Activated effector memory CD4-positive, alpha-beta T cell treated with Interleukin-2 at 50 U/mL for 16 hours (primary cell): ENCODE measurements at places on chromosomes 4 and X.

DNA sequence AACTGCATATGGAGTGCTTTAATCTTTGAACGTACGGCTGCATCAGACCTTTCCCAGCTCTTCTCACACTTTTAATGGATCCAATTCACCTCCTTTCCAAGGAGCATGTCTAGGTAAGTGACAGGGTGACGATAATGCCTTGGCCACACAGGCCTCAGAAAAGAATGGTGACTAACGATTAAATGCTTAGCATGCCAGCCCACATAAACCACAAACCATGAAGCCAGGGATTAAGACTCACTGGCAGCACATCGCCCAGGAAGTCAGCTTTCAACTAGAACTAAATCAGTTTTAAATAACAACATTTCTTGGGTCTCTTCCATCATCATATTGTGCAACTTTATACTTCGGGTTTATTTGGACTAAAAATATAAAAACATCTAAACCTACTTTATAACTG, 28.7 kb downstream of the INPP4B start:
- DNase-seq = no peak

DNA sequence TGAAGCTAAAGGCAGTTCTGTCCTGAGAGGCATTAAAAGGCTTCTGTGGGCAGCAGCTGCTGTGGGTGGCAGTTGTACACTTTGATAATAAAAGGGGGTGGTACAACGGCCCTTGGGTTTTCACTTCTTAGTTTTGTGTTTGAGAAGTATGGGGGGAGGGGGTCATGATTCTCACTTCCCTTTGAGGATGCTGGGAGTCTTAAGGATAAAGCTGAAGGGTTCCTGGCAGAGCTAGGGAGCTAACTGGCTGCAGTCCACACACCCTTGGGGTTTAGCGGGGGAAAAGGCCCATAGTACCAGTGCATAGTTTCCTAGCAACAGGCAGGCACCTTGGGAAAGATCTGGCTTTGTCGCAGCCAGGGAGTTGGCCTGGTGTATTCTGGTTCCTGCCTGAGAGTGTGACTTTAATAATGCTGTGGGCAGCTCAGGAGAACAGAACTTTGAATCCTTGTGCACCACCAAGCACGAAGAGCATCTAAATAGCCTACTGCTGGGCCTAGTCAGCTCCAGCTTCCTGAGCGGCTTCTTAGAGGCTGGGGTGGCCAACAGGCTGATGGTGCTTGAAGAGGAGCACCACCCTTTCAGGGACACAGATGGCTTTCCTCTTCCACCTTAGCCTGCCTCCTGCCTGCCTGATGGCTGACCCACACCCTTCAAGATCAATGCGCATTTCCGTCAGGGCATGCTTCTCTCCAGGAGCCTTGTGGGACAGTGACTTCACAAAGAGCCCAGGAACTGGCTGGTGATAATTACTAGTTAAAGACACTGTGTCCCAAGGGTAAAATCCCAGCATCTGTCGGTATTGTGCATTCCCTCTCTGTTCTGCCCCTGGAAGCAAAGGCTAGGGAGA, 12.5 kb downstream of the ZBTB33 start:
- no peak for DNase-seq

DNA sequence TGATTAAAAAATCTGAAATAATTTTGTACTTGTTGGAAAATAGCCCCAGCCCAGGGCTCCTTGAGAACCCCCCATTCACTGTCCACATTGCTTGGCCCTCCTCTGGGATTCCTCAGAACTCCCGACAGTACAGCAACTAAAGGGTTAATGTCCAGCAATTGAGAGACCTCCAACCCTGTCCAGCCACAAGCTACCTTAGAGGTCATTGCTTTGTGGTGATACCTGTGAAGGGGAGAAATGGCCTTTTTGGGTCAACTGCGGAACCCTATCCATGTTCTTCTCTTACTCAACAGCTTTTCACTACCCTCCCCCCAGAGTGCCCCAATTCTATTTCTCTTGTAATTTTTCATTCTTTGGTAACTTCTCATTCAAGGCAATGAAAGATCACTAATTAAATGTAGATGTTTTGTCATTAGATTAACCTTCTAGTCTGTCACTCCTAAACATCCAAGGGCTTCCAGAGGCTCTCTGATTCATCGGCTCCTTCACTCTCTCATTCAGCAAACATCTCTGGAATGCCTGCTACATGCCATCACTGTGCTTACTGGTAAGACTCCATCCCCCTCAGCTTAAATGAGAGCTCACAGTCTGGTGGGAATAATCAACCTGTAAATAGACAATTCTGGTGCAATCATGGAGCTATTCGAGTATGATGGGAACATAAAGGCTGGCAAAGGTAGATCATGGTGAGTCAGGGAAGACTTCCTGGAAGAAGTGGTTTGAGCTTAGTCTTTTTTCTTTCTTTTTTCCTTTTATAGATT, 241.4 kb upstream of the PGRMC2 start:
- no peak for DNase-seq

DNA sequence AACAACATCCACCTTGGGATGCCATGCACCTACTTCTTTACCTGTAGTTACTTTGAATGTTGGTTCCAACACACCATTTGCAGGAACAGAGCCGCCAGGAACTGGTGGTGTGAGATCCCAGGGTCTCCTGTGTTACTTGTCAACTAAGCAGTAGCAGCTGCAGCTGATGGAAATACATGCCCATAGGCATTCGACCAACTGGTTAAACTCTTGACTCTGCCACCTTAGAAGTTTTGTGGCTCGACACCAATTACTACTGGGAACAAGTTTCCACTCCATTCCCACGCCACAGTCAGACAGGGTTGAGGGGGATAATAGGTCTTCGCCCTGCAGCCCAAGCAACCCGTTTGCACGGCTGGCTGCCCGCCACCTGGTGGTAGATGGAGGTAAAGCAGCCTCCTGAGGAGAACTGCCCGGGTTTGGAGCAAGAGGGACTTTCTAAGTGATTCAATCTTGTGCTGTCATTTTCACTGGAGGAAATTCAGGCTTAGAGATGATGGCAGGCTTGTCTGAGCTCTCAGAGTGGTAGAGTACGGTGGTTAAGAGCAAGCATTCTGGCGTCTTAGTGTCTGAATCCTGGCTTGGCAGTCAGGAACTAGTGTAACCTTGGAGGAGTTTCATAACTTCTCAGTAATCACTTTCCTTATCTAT, 119.1 kb upstream of the TRIM2 start:
- peak; percentile 71 for DNase-seq

DNA sequence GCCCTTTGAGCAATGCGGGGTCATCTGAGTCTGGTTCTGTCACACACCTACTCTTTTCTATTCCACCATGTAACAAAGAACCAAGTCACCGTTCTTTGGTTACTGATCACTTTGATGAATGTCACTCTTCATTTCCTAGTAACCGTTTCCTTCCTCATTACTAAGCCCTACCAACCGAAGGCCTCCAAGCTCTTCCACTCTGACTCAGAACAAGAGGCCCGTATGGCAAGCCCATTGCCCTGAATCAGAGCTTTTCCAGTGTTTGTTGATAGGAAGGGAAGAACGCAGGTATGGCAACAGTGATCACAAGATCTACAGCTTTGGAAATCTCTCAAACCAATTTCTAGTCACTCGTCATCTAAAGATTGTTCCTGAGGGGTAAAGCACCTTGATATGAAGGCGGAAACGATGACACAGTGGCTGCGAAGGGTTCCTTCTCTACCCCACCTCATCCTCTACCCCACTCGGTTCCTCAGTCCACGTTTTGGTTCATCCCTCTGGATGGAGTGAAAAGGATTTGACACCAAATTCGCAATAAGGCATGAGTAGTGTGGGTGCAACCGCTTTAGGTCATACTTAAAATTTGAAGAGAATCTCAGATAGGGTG, 28.0 kb upstream of the CD40LG start:
- DNase-seq = no peak

DNA sequence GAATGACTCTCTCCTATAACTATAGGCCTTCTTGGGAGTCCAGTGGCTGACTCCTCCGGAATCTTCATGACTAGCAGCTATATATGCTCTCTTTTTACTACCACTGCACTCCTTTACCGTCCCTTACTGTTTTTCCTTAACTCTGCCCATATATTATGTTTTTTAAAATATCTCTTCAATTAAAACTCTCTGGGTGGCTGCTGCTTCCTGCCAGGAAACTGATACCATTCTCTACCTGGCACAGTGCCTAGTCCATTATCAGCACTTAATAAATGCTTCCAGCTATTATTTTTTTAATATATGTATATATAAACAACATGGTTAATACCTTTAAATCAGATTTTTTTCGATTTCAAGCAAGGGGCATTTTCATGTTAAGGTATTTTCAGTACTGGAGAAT, 136.6 kb upstream of the FAM47B start:
- no peak for DNase-seq

DNA sequence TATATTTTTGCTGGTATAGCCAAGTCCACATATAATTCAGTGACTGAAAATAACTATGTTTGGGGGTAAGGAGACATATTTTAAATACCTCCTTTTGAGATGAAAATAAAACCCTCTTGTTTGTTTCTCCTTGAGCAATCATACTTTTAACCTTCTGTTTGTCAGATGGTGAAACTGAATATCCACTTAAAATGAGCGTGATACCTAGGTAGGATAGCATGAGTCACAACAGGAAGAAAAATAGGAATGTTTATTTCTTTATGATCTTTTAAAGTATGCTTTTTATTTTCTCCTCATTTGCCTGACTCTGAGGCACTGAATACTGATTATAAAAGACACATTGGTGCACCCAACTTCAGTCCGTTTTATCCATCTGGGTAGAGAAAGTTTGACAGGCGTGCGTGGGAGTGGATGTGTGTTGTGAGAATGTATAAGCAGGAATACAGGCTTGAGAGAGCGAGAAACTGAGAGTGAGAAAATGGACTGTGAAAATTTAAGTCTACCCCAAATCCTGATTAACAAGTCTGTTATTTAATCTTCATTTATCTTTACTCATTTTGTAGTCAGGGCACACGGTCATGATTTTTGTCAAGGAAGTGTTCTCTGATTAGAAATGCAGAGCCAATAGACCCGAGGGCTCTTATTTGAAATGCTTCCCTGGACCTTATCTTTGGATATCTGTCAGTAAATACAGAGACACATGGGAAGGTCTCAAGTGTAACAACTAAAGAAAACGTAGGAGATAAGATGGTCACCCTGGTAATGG, 62.1 kb upstream of the ANTXR2 start:
- DNase-seq = no peak

DNA sequence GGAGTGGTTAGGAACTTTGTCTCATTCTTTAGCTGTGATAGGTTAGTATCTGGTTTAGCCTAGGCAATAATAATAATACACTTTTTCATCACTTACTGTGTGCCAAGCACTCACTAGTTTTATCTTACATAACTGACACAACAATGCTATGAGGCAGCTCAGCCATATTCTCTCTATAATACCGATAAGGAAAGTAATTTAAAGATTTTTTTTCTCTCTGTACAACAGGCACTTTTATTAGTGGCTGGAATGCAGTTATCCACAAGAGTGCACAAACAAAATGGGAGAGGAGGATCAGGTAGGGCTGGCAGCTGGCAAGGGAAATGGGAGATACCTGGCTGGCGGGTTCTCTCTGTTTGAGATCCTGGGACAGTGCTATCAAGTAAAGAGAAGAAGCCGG, 7.6 kb downstream of the RELL1 start:
- DNase-seq = no peak

DNA sequence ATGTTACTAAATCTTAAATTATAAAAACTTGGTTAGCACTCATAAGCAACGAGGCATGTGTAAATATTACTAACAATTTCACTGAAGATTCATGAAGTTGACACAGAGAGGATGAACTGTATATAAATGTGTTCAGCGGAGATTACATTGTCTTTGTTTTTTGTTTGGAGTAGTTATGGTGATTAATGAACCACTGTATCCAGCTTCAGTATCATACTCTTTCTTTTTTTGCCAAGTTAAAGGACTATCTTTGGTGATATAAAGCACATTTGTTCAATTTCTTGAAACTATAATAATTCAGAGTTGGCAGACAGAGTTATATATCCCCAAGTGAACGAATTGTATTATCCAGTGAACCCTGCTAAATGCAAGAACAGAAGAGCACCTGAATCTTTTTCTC, 497.6 kb downstream of the CCSER1 start:
- no peak for DNase-seq

- DNase-seq = peak; percentile 12
Observed at GRCh38 chrX:153460826-153461225, 9.6 kb downstream of the HAUS7 start.

DNA sequence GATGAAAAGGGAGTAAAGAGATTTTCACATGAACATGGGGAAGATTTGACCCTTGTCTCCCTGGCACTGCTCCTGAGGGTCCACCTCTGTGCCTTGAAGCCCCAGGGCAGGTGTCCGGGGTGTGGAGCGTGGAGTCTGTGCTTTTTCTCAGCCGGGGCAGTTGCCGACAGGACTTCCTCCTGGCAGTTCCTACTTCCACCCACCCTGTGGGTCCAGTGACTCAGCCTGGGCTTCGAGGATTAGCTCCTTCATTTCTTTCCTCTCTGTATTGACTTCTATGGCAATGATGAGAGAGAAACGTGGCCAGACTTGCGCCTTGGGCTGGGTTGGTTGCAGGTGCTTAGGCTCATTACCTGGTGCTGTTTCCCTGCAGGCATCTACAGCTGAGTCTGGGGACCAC, 35.9 kb upstream of the CLCN4 start:
- no peak for DNase-seq

DNA sequence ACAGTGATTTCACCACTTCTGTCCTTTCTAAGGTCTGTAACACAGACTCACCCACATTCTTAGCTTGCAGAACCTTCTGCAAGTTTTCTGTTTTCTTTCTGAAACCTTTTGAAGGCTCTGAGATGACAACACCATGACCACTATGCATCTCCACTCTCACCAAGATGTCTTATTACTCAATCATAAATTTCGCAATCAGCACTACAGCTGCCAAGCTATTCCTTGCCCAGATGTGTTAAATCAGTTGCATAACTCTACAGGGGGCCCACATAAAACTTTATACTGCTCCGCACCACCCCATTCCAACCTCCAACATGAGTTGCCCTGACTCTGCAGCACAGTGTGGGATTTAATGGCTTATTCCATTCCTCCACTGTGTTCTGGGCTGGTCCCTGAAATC, 229.9 kb downstream of the COL25A1 start:
- no peak for DNase-seq

DNA sequence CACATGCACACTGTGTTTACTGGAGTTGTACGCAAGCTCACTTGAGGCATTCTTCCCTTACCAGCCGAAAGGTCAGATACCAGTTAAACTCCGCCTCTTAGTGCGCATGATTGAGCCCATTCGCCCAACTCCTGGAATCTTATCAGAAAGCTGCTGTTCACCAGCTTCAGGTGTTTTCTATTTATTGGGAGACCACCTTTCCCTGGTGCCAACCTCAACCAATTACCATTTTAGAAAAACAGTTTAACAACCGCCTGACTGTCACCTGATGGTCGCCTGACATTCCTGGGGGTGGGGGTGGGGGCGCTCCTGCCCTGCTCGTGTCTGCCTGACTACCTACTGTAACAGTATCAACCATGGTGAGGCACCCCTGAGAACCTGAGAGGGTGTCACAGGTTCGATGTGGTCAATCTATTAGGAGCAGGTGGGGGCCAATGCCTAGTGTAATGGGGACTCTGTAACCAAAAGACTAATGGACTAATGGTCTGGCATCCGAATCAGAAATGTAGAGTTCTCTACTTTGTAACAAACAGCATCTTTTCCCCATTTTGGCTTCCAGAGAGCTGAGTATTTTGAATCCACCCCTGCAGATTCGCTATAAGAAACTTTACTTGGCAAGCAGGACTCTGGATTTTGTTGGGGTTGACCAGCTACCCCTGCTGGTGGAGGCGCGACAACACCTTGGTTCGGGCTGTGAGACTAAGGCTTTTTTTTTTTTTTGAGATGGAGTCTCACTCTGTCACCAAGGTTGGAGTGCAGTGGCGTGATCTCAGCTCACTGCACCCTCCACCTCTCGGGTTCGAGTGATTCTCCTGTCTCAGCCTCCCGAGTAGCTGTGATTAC, 58.2 kb upstream of the ZNF157 start:
- DNase-seq = peak; percentile 14
